Neural progenitor cell (in vitro differentiated cells): ENCODE measurements at places on chromosomes 5 and 9.
A peak's percentile ranks its signal among the peaks of the same experiment; 100 is the strongest.

GRCh38 chr5:104326966-104327365, 764.4 kb upstream of the NUDT12 start:
- DNase-seq = no peak

DNA sequence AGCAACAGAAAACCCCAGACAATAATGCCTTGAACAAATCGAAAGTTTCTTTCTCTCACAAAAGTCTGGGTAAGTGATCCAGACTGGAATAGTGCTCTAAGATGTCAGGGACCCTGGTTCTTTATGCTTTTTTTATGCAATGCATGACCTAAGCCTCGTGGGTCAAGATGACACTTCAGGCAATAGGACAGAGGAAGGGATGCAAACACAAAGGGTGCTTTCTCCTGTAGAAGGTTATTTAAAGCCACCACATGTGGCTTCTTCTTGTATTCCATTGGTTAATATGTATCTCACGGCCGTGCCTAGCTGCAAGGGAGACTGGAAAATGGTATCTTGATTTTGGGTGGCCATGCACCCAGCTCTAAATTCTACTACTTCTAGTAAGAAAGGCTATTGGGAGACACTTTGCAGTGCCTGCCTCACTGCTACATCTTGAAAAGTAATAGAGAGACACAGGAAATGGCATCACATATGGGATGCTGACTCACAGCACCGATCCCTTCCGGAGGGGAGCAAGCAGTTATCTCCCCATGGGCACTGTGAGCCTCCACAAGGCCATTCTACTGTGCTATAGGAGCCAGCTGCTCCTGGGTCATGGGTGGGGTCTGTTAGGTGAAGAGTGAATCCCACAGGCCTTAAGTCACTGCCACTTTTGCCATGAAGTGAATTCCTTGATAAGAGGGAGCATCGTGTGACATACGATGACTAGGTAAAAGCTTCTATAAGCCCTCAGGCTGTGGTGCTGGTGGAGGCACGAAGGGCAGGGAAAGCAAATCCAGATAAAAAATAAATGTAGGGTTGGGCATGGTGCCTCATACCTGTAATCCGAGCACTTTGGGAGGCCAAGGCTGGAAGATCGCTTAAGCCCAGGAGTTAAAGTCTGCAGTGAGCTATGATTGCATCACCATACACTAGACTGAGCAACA, 32.5 kb upstream of the RAB14 start:
- DNase-seq = no peak

DNA sequence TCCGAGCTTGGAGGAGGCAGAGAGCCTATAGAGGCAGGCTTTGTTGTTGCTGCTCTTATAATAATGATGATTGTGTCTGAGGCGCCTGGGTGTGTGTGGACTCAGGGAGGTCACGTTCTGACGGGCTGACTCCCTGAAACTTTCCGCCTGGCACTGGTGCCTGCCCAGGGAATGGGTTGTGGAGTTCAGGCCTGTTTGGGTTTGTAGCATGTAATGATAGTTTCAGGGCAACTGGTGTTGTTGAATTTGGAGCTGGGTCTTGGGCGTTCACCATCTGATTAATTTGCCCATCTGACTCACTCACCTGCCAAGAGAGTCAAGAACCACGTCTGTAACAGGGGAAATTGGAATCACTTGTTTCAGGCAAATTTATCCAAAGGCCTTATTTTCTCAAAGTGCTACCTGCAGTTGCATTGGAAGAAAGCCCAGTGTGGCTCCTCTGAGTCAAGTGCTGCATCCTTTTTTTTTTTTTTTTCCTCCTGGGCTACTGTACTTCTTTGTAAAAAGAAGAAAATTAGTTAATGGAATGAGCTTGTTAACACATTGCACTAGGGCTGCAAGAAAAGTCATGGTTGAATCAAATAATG, 386.5 kb downstream of the GADD45G start:
- no peak for DNase-seq

GRCh38 chr9:127393645-127394044, 3.3 kb upstream of the SLC2A8 start:
- DNase-seq = no peak

DNA sequence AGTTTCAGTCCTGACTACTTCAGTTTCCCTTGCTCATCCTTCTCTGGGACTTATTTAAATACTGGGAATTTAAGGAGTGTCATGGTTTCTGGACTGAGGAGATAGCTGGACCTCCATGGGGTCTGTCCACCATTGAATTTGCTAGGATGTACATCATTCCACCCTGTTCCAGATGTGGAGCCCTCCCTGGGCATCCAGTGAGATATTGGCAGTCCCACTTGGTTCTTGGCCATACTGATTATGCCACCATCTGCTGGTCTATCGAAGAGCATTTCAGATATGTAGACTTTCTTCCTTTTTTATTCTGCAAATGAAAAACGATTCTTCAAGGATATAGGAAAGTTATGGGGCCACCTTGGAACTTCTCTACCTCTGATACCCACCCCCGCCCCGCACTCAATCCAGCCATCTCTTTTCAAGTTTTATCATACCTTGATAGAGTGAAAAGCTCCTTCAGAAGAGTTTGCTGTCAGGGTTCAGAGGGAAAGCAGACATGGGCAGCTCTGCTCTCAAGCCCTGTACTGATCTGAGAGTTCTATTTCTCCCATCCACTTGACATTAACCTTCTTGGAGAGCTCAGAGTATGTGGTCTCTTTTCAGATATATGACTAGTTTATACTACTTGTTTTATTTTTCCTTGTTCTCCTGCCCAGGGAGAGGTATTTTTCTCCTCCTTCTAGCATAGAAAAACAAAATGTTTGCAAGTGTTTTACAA, 490.7 kb upstream of the SGCD start:
- no peak for DNase-seq

GRCh38 chr9:116673375-116673774, 13.7 kb upstream of the TRIM32 start:
- no peak for DNase-seq

- DNase-seq = peak; percentile 10
Observed at GRCh38 chr5:163245584-163245983, 191.8 kb upstream of the CCNG1 start.
